Mammary epithelial cell (primary cell): ENCODE measurements at places on chromosomes 4 and X.

DNA sequence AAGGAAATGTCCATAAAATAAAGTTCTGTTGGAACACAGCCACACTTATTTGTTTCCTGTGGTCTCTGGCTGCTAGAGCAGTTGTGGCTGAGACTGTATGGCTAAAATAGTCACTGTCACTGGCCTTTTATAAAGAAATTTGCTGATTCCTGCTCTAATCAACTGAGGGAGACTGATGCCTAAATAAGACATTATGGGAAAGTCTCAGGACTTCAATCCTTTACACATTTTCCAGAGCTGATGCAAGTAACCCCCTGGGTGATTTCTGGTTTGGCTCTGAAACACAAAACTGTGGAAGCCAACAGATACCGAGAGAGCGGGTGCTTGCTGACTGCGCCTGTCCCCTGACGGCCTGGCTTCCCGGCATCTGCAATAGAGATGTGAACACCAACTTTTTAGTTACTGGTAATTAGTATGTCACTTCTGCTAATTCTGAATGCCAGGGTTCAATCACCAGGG lies 64.0 kb downstream of the POLR2B start:
- DNase-seq = no peak

GRCh38 chr4:6769233-6769988 lies 13.1 kb upstream of the KIAA0232 start:
- DNase-seq = no peak

DNA sequence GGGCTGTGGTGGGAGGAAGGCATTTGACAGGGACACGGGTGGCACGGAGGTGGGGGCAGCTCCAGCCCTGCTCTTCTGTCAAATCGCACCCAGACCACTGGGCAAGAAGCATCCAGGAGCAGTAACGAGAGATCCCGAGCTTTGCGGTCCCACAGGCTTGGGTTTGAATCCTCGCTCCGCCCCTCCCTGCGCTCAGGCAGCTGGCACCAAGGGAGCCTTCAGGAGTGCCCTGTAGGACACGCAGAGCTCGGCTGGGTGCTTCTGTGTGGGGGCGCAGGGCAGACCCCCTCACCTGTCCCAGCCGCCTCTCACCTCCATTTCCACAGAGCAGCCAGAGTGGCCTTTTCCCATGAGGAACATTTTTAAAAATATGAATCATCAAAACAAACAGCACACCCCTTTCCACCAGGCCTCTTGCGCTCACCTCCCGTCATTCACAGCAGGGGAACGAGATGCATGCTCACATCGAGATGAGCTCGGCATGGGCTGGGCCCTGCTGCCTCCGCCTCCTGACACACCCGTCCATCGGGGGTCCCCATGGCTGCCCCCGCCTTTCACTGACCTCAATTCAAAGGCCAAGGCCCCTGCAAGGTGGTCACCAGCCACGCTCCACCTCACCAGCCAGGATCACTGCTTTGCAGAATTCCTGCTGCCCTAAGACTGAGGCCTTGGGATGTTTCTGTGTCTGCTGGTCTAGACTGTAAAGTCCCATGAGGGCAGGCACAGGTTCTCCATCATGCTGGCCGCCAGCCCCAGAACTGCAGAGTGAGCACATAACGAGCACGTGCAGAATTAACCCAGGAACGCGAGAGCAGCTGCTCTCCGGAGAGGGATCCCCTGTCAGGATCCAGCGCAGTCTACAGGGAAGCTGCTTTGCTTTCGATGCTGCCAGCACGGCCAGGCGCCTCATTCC lies 52.7 kb downstream of the ACOX3 start:
- DNase-seq = no peak

DNA sequence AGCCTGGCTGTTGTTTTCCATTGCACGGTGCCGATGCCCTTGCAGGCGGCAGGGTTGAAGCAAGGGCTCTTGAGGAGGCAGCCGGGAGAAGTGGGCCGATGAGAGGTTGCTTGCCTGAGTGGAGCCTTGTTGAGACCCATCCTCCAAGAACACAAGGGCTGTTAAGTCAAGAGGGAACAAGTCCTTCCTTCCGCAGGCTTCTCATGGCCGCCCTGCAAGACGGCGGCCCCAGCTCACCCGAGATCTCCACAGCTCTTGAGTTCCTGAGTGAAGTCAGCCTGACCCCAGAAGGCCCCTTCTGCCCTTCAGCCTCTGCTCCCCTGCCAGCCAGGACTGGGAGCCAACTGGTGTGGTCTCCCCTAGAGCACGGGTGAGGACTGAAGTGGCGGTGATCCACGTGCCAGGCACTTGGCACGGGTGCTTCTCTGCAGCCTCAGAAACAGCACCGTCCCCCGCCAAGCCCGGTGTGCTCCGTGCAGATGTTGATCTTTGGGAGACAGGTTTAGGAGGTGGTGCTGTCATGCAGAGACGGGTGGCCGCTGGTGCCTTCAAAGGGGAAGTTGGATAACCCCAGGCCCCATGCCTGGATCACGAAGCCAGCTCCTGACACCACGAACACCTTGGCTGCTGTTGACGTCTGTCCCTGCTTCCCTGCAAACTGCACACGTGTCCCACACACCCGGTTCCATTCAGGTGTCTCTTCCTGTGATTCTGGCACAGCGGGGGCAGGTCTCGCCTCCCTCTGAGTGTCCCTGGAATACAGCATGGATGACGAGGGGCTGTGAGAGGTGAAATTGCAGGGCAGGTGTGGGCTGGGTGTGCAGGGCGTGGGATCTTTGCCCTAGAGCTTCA lies 164.4 kb upstream of the PSAPL1 start:
- DNase-seq = no peak

GRCh38 chr4:41410049-41410448 lies 127.9 kb upstream of the LIMCH1 start:
- DNase-seq = peak; percentile 49

DNA sequence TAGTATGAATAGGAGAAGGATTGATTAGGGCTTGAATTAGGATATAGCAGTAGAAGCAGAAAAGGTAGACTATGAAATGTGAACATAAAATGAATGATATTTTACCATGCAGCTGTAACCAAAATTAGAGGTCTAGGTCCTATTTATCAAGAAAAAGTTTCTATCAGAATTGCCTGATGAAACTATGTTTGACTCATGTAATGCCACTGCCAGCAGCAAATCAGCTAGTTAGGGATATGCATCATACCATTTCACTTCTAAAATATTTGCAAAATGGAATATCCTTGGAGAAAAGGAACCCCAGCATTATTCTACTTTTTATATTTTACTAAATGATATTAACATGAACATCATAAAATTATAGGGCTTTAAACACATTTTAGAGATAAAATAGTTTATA lies 188.4 kb downstream of the WDFY3 start:
- no peak for DNase-seq

GRCh38 chr4:128675083-128675482 lies 134.4 kb upstream of the JADE1 start:
- DNase-seq = no peak

- no peak for DNase-seq
These were observed 205.1 kb downstream of the PPP3CA start for GRCh38 chr4:101142259-101142658.

- peak; percentile 72 for DNase-seq
These were observed 166.6 kb downstream of the DKK2 start for GRCh38 chr4:106869551-106869950.

DNA sequence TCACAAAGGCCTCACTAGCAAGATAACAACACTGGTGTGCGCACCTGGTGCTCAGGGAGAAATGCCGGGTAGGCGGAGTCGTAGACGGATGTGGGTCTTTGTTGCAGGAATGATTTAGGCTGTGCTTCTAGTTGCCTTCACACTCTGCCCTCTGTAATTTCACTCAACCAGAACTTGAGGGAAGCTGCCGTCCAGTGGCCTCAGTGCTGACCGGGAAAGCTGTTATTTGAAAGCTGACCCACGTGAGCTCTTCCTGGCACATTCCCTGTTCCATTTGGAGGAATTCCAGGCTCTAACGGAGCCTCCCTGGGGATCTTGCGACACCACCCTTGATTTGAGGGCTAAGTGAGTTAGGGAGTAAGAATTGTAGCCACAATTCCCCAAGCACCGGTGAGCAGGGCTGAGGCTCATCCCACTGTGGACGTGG lies 15.9 kb downstream of the SH3TC1 start:
- DNase-seq = no peak

- peak; percentile 32 for DNase-seq
These were observed 2320.1 kb downstream of the ARAP2 start for GRCh38 chr4:33924239-33924638.

DNA sequence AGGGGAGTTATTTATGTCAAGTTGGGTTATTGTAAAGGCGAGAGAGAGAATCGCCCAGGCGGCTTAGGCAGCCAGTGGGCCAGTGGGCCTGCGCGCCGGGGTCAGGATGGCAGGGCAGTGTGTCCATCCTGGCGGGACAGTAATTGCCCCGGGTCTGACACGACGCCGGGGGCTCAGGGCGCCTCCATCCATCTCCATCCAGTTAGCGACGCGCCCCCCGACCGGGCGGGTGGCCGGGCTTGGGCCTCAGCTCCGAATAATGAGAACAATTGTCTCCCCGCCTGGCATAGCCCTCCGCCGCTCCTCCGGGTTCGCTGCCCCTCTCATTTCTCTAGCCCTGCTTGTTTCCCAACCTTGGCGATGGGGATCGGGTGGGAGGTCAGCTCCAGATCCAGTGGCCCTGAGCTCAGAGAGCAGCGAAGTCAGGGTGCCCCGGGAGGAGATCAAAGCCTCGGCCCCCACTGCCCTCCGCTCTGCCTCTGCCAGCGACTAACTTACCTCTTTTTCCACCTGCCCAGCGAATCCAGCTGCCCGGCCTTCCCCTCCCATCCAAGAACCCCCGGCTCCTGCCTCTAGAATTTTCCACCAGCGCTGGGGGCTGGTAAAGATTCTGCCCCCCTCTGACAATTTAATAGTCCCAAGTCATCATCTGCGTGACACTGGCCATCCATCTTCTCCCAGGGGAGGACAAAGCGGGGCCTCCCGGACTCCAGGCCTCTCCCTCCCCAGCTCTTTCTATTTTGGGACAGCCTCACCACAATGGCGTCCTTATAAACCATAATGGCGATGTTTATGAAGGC lies 56.9 kb upstream of the TMEM33 start:
- DNase-seq = no peak

DNA sequence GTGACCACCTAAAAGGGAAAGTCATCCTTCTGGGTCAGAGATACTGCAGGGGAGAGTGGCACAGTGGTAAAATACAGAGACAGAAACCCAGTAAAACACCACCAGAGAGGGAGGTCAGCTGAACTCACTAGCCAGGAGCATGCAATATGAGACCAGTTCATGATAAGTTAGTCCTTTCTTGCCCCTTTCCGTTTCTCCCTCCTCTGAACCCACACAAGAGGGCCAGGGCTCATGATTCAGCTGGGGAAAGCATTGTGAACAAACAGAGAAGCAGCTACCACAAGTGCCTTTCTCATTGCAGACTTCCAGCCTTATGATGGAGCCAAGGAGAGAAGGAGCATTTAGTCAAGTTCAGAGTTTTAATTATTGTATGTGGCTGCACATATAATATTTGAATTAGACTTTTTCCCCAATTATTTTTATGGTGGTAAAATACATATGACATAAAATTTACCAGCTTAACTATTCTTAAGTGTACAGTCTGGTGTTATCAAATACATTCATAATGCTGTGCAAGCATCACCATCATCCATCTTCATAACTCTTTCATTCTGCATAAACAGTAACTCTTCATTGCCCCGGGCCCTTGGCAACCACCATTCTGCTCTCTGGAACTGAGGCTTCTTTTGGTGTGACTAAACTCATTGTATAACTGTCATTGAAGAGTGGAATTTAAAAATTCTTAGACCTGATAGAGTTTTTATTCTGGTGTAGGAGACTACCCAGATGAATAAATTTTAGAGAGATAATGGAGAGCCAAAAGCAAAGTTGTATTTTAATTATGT lies 114.6 kb downstream of the DDIT4L start:
- peak; percentile 19 for DNase-seq

DNA sequence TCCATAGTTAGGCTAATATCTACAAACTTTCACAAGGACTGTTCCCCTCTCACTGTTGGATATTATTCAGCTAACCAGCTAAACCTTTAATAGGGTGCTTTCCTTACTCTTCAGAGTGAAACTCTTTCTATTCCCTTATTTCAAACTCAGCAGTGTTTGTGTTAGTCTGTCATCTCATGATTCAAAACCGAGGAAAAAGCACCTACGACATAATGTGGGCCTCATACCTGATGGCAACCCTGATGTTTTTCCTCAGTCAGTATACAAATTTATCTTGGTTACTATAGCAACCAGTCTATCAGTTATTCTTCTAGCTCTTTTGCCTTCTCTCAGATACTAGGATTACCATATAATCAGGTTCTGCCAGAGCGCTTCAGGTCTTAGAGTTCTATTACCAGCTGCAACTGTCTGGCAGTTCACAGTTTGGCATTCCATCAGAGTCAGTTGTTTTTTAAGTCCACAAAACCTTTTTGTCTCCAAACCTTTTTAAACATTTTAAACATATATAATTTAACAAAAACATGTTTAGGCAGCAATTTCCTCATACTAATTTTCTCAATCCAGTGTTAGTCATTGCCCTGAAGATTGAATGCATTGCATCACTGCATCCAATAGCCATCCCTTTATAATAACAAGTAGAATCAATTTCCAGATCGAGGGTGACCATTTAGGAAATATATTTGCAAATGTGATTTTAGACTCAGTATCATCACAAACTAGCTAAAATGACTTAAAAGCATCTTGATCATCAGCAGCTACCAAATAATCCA lies 7.4 kb downstream of the WDR44 start:
- peak; percentile 61 for DNase-seq

DNA sequence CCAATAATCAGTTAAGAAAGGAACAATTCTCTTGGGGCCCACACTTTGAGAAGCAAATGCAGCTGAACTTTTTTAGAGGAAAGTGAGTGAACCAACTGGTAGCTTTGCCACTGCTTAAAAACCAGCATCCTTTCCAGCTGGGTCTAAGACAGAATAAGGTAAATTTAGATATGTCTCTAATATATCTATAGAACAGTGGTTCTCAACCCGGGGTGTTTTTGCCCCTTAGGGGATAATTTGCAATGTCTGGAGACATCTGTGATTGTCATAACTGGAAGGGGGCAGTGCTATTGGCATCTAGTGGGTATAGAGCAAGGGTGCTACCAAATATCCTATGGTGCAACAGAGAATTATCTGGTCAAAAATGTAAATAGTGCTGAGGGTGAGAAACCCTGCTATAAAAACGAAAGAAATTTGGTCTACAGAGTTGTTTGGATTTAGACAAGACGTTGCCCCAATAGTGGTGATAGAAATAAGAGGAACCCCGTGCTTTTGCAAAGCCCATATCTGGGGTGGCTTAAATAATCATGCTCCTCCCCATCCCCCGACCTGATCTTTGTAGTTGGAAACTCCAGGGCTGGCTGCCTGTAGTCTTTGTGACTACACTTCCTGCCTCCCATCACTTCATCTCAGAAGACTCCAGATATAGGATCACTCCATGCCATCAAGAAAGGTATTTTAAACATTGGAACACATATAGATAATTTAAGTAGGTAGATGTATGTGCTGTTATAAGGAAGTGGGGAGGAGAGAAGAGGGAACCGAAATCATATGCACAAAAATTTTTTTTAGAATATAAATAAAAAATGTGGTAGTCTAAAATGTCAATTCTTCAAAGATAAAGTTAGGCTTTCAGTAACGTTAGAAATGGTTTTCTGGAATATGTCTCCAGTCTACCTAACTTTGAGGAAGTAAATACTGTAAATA lies at the start of gene TLR7:
TSS of gene TLR7 (plus strand) at position 622 of the 927 bp plus-strand sequence. CDS start 507 bp downstream, outside the sequence.
- no peak for DNase-seq
